SK-N-SH (cell line): ENCODE measurements at places on chromosomes 6 and 20. TPM values are rescaled to one million over a fixed set of nuclear protein-coding genes. Genes with fewer than 3 reads are reported as not detected.

Gene ASIP
- polyA plus RNA-seq = 0.15 TPM in 1 of 2 replicates, not detected in the other

Gene ARFGEF3
- polyA plus RNA-seq = not detected in 2 replicates

Gene MLIP
- 0.03 TPM in 1 of 2 replicates, not detected in the other for polyA plus RNA-seq

Gene RFX6
- polyA plus RNA-seq = not detected in 2 replicates

Gene ACTL10
- 0.19 and 0.25 TPM in 2 replicates for polyA plus RNA-seq

Gene DLK2
- polyA plus RNA-seq = 1.9 and 3.9 TPM in 2 replicates

Gene SLCO4A1
- 0.33 and 0.36 TPM in 2 replicates for polyA plus RNA-seq
